ENCODE measurements at places on chromosomes 7 and 10. TPM values are rescaled to one million over a fixed set of nuclear protein-coding genes. Genes with fewer than 3 reads are reported as not detected.

The SFTPA1 gene
- total RNA-seq: 2.9 TPM

The DNTT gene
- not detected for total RNA-seq

The NPSR1 gene
- total RNA-seq: not detected

The PDZD7 gene
- total RNA-seq: 1.5 TPM

The ITPRID1 gene
- total RNA-seq: not detected

The OR13A1 gene
- total RNA-seq: not detected

- no peak for DNase-seq
Observed at GRCh38 chr7:75601539-75601938, 109.4 kb downstream of the SPDYE5 start.

DNA sequence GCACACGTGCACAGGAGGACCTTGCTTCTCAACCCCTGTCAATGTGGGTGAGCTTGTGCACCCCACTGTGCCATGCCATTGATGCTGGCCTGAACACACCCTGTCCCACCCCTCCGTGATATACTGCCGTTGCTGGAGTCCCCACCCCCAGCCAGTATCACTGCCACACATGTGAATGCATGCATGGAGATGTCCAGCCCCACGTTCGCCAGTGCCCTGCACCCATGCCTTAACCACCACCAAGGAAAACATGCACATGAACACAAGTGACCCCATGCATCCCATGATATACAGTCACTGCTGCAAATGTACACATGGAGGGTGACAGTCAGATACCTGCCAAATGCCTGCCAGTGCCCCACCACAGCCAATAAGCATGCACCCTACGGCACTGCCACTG is 692.5 kb upstream of the ZWINT start:
- peak; percentile 83 for DNase-seq

DNA sequence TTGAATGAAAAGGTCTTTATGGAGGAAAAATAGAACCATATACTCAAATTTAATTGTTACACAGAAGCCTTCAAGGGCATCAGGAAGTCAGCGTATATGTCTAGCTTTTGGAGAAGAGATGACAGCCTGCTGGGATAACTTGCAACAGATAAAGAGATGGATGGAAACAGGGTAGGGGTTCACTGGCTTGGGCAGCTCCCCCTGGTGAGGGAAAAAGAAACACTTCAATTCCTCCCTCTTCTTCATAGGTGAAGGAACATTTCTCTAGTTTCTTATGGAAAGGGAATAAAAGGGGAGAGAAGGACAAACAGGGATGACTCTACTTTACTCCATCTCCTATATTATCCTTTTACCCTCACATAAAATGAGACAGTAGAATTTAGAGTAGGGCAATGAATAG is 635.7 kb downstream of the PHTF2 start:
- no peak for DNase-seq

GRCh38 chr10:101000127-101000914 is 713 bp downstream of the LZTS2 start:
- no peak for DNase-seq

DNA sequence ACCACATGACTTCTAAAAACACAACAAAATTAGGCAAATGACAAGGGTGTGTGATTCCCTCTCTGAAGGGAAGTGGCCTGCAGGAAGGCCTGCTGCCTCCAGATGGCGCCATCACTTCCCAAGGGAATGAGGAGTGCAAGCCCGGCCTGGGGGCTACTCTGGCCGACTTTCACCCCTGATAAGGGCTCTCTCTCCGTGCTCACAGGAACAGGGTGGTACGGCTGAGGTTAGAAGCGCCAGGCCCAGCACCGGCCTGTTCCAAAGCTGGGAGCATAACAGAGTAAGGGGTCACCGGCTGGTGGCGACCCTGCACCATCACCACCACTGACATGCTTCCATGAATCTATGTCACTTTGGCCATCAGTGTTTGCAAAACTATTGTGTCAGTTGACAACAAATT is 13.1 kb downstream of the RBP3 start:
- DNase-seq: no peak

DNA sequence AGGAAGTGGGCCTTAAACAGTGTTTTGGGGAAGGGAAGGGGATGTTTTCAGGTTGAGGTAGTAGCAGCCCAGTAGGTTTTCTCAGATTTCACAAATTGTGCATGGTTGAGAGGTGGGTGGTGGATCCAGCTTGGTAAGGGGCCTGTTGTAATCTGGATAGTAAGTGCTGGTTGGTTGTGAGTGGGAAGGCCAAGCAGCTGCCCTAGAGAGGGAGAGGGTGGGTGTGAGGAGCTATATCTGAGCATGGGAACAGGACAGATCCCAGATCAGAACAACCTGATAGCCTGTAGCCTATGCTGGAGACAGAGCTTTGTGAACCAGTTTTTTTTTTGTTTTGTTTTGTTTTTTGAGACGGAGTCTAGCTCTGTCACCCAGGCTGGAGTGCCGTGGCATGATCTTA is 53.9 kb upstream of the ZMIZ2 start:
- no peak for DNase-seq

DNA sequence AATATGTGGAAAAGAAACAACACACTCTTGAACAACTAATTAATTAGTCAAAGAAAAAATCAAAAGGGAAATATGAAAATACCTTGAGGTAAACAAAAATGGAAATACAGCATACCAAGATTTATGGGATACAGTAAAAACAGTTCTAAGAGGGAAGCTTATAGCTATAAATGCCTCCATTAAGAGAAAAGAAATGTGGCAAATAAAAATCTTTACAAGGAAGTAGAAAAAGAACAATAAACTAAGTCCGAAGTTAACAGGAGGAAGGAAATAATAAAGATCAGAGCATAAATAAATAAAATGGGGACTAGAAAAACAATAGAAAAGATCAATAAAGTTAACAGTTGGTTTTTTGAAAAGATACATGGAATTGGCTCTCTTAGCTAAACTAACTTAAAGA is 267.8 kb upstream of the NRP1 start:
- no peak for DNase-seq

- no peak for DNase-seq
Observed at GRCh38 chr10:12419262-12419847, 70.0 kb downstream of the CAMK1D start.

DNA sequence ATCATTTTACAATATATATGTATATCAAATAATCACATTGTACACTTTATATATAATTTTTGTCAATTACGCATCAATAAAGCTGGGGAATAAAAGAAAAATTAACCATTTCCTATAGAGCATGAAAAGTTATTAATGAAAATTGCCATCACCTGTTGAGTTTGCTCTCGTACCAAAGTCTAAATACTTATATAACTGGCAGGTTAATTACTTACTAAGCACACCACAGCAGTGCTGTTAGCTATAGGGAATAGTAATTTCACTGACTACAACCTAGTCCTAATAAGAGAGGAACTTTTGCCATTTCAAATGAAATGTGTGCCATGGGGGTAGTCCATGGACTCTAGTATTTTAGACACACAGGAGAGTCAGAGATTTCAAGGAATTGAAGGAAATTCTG is 176.9 kb upstream of the COL1A2 start:
- DNase-seq: no peak

DNA sequence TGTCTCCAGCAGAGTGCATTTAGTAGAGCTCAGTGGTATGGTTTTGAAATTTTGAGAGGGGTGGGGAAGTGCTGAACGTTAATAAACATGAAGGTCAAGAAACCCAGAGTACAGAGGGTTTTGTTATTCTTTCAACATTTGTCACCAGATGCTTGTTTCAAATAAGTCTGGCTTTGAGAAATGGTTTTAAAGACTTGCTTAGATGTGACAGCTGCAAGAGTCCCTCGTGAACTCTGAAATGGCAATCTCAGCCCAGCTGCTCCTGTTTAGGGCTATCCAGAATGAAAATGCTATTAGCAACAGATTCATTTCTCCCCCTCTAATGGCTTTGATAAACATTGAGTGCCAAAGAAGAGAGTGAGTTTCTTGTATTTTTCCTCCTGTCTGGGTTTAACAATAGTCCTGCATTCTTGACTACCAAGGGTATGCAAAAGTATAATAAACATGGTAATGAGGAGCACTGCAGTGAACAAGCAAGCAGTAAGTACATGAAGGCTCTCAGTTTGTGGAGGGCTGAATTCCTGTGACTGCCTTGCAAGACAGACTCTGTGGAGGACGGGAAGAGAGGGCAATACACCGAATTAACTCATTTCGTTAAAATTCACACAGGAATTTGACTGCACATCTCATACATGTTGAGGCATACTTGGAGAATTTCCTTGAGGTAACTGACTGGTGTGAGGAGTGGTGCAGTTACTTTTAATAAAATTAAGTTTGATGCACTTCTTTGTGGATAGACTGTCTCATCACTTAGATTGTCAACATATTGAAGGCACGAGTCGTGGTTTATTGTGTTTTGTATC is 490.9 kb downstream of the REEP3 start:
- no peak for DNase-seq

DNA sequence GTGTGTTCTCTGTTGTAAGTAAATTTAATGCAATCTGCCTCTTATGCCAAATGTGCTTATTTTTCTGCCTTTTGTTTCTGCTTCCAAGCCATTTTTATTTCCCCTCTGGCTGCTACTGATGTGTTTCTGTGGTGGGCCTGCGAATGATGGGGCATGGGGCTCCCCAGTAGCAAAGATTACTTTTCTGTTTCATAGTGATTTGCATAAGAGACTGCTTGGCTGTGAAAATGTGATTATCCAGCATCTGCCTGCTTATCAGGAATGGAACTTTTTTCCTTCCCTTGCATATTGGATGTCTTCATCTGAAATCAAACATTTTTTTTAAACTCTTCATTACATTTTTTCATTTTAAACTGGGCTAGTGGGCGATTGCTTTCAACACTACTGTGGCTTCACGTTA is 57.7 kb upstream of the BTBD16 start:
- DNase-seq: no peak

DNA sequence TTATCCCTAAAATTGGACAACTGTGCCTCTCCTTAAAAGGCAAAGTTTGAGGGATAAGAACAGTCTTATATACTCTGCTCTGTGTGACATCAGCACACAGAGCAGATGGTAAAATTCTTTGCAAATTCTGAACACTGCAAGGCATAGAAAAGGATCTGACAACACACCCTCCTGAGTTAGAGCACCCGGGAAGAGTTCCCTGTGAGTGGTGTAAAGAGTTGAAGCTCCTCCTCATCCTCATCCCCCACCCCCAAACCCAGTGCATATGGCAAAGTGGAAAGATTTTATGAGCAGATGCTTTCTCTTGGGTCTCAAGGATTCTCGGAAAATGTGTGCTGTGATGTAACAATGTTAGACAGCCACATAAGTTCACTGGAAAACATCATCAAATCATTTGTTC is 40.0 kb upstream of the DGKI start:
- DNase-seq: no peak

All from vagina (tissue), 2 donors.